ENCODE measurements at places on chromosomes 2 and 18.

- no peak for DNase-seq
Observed at GRCh38 chr18:37138456-37138855, 309.5 kb downstream of the KIAA1328 start.

DNA sequence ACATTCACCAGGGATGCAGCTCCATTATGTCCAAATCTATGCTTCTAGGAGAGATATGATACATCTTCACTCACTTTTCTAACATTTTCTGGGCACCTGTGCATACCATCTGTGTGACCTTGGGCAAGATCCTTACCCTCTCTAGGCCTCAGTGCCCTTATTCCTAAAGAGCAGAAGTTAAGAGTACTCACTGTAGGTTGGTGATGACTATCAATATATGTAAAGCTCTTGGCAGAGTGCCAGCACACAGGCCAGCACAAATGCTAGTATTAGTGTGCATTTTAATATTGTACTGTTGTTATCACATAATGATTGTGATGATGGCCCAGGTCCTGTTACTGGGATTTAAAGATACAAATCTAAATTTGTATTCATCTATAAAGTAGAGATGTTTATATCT is 199.2 kb downstream of the RAD51AP2 start:
- no peak for DNase-seq

- no peak for DNase-seq
Observed at GRCh38 chr2:241014224-241014623, 15.8 kb downstream of the SNED1 start.

DNA sequence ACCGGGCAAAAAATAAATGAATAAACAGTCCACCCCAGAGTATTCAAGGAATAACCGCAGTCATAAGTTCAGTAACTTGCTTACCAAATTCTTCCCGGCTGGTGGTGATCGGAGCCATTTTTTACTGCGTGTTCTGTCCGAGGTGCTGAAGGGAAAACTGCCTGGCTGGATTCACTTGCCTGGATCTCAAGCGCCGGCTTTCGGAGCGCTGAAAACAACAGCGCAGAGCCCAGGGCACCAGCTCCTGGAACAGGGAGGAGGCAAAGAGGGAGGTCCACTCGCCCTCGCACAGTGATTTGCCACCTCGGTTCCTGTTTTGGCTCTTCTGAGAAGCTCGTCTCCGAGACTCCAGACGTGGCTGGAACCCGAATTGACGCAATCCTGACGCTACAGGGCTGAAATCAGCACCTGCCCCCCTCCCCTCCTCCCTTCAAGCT is at the start of gene SYT4:
SYT4 (minus strand) TSS at position 327 of the 437 bp plus-strand sequence; CDS start at position 118, 209 bp downstream.
- peak; percentile 22 for DNase-seq

DNA sequence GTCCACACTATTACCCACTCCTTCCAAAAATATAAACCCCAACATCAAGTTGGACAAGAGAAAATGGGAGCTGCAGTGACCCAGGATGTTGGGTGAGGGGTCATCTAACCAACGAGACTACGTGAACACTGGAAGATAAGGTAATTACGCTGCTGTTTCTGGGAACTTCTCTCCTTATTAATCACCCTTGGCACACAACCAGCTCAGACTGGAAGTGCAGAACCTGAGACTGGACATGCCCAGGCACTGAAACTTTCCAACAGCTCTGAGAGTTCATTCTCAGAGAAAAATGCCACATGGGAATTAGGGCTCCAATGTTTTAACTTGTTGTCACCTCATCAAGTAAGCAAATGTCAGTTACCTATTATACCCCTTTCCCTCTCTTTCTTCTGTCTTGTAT is 135.3 kb downstream of the CCDC148 start:
- DNase-seq = no peak

GRCh38 chr2:134465228-134466105 is 211.6 kb downstream of the MGAT5 start:
- no peak for DNase-seq

DNA sequence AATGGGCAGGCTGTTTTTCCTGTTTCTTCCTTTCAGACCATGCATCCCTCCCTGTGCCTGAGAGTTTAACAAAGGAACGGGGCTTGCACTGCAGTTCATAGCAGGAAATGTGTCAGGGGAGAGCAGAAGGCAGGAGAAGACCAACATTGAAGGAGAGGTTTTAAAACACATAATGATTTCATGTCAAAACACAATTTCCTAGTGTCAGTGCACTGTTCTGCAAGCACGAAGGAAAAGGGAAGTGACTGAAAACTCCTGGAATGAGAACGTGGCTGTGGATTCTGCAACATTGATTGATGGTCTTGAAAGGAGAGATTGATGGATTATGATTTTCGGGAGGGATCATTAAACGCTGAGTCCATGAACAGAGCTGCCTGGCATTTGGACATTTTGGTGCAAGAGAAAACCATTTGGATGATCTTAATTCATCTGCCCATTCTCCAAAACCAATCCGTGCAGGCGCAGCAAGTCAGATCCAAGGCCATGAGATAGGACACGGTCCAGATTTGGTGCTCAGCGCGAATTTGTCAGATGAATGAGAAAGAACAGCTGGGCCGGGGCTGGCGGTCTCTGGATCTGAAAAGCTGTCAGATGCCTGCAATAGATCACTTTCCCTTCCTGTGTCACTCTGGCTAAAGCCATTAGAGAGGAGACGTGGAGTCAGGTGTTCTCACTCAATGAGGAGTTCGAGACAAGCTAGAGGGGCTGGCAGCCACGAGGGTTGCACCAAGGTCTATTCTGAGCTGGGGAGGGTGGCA is 38.4 kb downstream of the C1QL2 start:
- DNase-seq = peak; percentile 31

GRCh38 chr2:96150007-96150640 is 4.9 kb upstream of the DUSP2 start:
- no peak for DNase-seq

- no peak for DNase-seq
Observed at GRCh38 chr2:212984129-212984528, 167.3 kb downstream of the IKZF2 start.

Measured in ovary (tissue), 10 donors.